ENCODE measurements at places on chromosomes 7 and 10.

DNA sequence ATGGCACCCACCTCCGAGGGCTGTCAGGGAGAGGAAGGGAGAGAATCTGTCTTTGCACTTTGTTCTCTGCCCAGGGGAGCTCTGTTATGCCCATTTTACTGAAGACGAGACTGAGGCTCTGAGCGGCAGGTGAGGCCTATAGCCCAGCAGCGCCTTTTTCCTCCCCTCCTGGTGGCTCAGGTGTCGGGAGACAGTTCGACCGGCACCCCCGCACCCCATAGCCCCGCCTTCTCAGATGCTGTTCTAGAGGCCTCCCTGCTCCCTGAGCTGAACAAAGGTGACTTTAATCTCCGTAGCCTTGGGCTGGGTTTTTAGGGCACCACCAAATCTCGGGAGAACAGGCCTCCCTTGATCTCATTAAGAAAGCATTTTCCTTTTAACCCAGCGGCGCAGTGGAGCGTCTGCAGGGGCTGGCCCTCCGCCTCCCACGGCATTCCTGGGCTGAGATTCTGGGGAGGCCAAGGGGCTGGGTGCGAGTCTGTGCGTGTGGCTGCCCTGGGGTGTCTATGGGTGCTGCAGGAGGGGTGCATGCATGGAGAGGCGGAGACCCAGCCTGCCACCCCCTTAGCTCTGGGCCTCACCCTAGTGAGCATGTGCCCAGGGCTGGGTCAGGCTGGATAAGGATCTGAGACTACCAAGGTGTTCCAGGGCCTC lies 3.3 kb downstream of the LFNG start:
- DNase-seq = peak; percentile 83

GRCh38 chr7:22727714-22728035 lies 675 bp downstream of the IL6 start:
- DNase-seq = peak; percentile 31

DNA sequence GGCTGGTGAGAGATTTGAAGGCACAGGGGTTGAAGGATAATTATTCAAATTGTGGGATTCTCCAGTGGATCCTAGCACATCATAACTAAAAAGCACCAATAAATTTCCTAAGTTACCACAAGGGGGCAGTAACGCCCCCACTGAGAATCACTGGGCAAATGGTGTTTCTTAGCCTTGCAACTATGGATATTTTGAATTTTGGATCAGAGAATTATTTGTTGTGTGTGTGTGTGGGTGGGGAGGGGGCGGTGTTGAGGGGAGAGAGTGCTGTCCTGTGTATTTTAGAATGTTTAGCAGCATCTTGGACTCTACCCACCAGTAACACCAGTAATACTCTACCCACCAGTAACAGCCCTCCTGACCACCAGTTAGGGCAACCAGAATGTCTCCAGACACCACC lies 63.3 kb upstream of the PRKG1 start:
- peak; percentile 48 for DNase-seq

- no peak for DNase-seq
Observed at GRCh38 chr7:78588393-78588792, 789.8 kb downstream of the PHTF2 start.

GRCh38 chr10:92180399-92180798 lies 110.5 kb downstream of the CPEB3 start:
- no peak for DNase-seq

DNA sequence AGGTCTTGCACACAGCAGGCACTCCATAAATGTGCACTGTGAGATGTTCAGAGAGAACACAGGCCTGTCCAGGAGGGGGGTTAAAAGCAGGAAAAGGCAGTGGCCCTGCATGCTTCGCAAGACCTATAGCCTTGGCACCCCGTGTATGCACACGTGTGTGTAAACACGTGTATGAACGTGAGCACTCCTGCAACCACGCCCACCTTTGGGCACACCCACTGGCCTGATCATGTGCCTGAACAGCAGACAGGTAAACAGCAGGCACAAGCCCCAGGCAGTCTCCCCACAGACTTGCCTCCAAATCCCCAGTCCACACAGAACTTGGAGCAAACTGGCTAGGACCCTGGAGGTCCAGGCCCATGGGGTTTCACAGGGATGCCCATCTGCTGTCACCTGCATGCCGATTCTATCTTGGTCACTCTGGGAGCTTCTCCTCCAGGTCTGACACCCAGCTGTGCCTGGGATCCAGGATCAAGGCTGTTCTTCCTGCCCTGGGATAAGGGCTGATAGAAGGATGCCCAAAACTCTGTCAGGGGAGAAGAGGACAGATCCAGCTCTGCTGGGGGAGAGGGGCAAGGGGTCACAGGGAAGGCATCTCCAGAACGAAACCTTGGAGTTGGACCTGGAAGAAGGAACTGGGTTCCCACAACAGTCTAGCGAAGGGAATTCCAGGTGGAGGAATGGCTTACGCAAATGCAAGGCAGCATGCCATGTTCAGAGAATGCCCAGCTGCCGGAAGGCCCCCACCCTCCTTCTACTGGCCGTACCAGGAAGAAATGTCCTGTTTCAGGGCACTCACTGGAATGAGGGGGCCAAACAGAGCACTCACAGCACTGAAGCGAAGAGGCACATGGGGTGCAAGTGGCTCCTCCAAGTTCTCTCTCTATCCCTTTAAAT lies 14.3 kb upstream of the ZMIZ1 start:
- no peak for DNase-seq

GRCh38 chr7:116502201-116503096 lies 2.9 kb downstream of the CAV2 start:
- DNase-seq = peak; percentile 96

DNA sequence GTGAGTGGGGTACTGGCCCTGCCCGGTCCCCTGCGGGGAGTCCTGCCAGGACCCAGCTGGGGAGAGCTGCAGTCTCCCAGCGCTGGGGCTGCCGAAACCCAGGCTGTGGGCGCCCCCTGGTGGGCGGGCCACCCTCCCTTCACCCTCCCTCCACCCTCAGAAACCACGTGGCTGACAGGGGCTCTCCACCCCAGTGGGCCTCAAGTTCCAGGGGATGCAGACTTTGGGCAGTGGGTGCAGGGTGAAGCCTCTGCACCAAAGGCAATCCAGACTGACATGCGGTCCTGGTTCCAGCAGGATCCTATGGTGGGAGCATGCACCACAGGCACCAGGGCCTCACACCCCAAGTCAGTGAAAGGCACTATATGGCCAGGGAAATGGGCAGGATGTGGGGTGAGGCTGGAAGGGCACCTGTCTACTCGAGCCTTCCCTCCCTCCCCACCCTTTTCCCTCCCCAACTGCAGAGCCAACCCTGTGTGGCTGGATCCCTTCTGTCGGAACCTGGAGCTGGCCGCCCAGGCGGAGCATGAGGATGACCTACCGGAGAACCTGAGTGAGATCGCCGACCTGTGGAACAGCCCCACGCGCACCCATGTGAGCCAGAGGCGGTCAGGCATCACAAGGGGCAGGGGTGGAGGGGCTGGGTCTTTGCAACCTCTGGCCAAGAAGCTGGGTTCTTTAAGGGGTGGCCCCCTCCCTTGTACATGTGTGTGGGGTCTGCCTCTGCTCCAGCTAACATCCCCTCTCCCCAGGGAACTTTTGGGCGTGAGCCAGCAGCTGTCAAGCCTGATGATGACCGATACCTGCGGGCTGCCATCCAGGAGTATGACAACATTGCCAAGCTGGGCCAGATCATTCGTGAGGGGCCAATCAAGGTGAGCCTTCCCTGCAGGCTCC lies 38.8 kb downstream of the PSAP start:
- peak; percentile 65 for DNase-seq

DNA sequence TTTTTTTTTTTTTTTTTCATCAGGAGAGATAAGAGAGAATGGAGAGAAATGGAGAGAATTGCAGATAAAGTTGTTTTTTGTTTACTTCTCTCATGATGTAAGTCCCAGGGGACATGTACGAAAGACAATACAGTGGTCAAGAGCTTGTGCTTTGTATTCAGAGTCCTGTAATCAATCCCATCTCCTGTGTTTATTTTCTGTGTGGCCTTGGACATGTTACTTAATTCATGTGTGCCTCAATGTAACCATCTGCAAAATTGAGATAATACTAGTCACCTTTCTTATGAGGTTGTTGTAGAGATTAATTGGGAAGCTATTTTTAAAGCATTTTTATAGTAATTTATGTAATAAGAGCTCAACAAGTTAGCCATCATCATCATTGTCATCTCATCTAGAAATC lies 117.5 kb downstream of the CDK14 start:
- DNase-seq = no peak

DNA sequence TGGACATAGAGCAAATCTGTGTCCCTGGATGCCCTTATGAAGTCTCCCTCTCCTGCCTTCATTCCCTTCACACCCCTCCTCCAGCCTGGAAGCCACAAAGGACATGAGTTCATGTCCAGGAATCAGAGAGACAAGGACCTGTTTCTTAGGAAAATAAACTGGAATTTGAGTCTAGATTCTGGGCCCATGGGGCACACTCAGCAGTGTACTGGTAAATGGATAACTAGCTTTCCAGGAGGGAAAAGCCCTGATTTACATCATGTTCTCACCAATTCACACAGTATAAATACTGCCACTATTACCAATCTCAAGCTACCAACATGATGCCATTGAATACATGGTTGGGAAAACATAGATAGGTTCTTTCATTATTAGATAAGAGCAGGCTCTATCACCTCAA lies 9.9 kb downstream of the FAM237B start:
- DNase-seq = no peak

GRCh38 chr7:149772241-149772955 lies 990 bp downstream of the ZNF467 start:
- no peak for DNase-seq

DNA sequence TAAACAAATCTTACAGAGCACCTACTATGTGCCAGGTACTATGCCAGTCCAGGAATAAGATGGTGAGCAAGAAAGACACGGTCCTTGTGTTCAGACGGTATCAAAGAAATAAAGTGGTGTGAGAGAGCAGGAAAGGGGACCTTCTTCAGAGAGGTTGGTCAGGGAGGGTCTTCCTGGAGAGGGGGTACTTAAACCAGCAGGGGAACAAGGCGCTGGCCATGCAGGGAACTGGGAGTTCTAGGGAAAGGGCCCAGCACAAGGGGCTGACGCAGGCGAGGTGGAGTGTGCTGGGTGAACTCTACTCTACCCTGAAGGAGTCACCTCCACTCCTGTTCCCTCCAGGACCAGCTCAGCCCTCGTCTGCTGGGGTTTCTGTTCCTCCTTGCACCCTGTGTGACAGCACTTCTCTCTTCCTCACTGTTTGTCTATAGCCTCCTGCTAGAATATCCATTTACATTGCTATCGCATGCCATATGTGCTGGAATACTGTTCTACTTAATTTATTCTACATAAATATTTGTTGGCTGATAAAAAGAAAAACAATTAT lies 73.5 kb downstream of the AOAH start:
- no peak for DNase-seq

DNA sequence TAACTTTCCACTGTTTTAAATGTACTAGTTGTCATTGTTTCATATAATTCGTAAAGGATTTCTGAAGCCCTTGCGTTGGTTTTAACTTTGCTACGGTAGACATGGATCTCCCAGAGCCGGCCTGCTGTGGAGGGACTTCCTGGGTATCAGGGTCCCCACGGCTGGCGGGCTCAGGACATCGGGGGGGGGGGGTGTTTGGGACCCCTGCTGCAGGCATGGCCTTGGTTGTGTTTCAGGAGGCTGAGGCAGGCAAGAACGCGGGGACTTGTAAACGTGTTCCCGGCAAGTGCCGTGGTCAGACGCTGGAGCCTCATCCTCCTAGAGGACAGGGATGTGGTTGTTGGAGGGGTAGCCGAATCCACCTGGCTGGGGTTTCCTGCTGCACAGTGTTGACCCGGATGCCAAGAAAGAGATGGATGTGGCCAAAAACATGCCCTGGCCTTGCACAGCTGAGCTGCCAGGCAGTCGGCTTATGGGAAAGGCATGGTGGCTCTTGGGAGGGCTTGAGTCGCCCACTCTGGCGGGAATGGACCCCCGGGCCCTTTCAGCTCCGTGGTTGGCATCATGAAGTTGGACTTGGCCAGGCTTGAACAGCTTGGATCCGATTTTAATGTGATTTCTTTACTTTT lies 21.4 kb upstream of the CHST12 start:
- no peak for DNase-seq

DNA sequence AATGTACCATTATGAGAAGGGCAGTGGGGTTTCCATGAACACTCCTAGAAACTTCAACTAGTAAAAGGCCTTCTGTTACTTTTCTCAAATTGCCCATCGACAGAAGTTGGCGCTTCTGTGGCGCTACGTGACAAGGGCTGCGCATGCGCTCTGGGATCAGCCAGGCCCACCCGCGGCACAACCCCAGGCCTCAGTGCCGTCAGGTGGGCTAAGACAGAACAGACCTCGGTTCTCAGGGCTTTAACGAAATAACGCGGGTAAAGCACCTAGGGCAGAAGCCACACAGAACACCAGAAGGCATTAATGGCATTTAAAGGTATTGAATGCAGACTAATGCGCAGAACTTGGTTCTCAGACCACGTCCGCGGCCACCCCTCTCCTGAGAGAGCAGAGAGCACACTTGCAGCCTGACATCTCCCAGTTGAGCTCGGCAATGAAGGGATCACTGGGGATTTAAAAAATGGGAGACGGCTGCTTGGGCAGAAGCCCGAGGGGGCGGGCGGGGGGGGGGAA lies 67.6 kb upstream of the CTNNA3 start:
- no peak for DNase-seq

DNA sequence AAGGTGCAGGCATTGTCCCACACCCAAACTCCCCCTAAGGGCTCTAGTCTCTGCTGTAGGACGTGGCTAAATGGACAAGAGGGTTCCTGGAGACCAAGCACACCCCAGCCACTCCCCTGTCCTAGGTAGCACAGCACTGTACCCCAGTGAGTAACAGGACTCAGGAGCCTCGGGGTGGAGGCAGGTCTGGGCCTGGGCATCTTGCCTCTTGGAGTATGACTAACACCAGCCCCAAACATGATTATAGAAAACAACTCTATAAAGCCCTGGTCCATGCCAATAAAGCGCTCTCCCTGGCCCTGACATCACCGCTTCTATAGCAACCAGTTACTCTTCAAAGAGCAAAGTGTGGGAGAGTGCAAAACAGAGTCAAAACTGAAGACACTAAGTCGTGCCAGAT lies 195.0 kb downstream of the CALN1 start:
- DNase-seq = no peak

DNA sequence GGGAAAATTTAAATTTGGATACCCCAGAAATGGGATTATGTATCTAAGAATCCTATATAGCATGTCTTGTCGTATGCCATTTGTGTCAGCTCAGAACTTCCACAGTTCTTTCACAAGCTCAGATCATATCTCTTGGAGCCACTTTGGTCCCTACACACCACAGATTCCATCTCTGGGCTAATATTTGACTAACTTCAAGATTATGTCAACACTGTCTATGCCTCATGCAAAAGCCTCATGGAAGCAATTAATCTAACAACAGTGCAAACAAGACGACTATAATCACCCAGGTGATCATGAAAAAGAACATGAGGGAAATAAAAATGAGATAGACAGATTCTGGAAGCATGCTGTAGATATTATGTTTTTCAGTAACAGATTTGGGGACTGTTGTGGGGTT lies 189.1 kb downstream of the LRRTM3 start:
- no peak for DNase-seq
